ENCODE measurements at places on chromosomes 6 and 20.

DNA sequence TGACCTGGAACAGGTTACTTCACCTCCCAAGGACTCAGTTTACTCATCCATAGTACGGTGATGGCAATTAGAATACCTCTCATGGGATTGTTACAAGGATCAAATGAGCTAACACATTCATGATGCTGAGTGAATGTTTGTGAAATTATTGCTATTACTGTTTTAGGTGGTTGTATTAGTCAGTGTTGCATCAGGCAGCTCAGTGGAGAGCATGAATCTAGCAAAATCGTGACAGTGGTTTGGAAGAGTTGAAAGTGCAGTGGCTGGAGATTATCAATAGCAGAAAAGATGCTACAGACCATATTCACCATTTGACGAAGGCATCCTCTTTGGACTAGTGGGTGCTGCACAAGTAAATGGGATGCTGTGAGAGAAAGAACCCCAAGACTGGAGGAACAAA, 50.4 kb upstream of the CTNNBL1 start:
- DNase-seq: no peak

- DNase-seq: peak; percentile 83
Observed at GRCh38 chr6:26284537-26285142, 80.4 kb upstream of the BTN3A2 start.

- no peak for DNase-seq
Observed at GRCh38 chr6:48027704-48028435, 83.1 kb downstream of the PTCHD4 start.

- peak; percentile 27 for DNase-seq
Observed at GRCh38 chr6:14721103-14721758, 524.6 kb upstream of the JARID2 start.

GRCh38 chr6:16137451-16137801, 8.5 kb downstream of the MYLIP start:
- no peak for DNase-seq

GRCh38 chr20:41293269-41294037, 24.1 kb downstream of the ZHX3 start:
- DNase-seq: no peak

- DNase-seq: no peak
Observed at GRCh38 chr6:134529305-134529704, 211.4 kb upstream of the SGK1 start.

GRCh38 chr6:5204376-5204775, 56.4 kb downstream of the LYRM4 start:
- DNase-seq: no peak

DNA sequence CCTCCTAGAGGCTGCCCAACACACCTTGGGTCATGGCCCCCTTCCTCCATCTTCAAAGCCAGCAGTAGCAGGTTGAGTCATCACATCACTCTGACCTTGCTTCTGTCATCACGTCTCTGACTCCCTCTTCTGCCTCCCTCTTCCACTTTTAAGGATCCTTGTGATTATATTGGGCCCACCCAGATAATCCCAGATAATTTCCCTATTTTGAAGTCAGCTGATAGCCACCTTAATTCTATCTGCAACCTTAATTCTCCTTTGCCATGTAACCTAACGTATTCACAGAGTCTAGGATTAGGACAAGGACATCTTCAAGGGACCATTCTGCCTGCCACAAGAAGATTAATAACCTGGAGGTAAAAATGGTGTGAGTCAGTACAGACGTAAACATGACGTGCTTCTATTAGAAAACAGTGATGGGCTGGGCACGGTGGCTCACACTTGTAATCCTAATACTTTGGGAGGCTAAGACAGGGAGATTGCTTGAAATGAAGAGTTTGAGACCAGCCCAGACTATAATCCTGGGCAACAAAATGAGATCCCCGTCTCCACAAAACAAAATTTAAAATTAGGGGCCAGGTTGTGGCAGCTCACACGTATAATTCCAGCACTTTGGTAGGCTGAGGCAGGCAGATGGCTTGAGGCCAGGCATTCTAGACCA, 3.3 kb downstream of the ZSWIM3 start:
- DNase-seq: no peak

DNA sequence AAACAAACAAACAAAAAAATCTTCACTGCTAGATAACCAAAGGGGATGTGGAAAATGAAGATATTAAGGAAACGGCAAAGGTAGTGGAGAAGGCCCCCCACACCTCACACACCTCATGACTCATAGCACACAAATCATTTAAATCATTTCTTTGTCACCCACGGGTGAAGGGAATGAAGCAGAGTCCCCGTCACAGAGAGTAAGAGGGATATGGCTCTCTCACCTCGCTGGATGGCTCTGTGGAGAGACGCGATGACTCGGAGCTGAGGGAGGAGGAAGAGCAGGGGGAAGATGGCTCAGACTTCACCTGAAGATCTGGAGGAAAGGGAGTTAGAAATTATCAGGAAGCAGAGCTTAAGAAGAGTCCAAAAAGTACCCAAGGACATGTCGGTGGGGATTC, 1.2 kb downstream of the ATF6B start:
- no peak for DNase-seq

DNA sequence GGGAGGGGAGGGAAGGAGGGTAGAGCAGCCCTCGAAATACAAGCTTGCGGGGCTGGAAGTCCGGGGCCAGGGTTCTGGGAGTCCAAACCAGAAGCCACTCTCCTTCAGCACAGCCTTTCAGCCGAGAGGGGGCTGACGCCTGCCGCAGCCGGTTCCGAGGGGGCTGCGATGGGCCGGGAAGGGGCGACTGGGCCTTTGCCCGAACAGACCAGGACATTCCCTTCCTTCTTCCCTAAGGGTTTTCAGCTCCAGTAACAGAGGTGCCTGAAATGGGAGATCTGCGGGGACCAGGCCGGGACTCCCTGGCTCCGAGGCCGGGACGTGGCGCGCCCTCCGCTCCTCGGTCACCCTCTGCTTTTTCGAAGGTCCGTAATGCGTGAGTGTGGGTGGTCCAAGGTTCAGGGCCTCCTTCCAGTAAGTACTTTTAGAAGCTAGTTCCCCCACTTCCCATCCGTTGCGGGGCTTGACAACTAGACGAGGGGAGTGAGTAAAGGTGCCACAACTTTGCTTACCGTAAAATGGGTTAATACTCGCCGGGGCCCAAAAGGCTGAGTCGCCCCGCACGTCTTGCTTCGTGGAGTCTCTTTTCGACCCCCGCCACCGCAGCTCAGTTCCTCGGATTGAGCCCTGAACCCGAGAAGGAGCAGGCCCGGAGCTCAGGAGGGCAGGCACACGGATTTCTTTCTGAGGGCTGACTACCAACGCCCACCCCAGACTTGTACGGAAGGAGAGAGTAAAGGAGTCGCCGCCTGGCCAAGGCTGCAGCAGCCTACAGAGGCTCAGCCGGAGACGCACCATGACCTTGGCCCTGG, 2.9 kb upstream of the OLIG3 start:
- no peak for DNase-seq

DNA sequence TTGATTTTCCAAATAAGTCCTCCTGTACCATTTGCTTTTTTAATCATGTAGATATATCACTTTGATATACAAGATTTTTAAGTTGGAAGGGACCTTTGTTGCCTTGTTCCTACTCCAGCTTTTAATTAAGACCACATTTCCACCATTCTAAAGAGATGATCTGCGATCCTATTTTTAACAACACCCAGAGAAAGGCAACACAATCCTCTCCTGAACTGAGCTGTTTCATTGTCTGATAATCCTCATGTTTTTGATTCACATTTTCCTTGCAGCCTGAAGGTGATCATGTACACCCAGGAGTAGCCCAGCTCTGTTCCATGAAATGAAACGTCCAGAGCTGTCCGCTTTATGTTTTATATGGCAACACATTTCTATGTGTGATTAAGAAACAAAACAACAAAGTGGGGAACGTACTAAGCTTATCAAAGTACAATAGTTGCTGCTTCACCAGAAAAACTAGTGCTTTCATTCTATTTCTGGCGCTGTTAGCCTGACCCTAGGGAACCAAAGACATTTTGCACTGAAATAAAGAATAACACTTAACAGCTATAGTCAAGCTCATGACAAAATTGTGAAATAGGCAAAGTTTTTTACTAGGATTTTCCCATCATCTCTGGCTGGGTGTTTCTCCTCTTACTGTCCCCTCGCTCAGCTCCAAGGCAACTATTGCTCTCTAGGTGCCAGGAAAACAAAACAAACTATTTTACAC, 22.6 kb upstream of the TRAF3IP2 start:
- no peak for DNase-seq

GRCh38 chr6:93970684-93971083, 551.3 kb upstream of the EPHA7 start:
- no peak for DNase-seq

GRCh38 chr6:163577404-163577803, 162.9 kb downstream of the QKI start:
- DNase-seq: no peak

All from natural killer cell (primary cell).